Activated CD4-positive, CD25-positive, alpha-beta regulatory T cell treated with anti-CD3 and anti-CD28 coated beads, Interleukin-2, amount 50 U/mL, for 72 hours (primary cell): ENCODE measurements at places on chromosomes 7 and 10.

DNA sequence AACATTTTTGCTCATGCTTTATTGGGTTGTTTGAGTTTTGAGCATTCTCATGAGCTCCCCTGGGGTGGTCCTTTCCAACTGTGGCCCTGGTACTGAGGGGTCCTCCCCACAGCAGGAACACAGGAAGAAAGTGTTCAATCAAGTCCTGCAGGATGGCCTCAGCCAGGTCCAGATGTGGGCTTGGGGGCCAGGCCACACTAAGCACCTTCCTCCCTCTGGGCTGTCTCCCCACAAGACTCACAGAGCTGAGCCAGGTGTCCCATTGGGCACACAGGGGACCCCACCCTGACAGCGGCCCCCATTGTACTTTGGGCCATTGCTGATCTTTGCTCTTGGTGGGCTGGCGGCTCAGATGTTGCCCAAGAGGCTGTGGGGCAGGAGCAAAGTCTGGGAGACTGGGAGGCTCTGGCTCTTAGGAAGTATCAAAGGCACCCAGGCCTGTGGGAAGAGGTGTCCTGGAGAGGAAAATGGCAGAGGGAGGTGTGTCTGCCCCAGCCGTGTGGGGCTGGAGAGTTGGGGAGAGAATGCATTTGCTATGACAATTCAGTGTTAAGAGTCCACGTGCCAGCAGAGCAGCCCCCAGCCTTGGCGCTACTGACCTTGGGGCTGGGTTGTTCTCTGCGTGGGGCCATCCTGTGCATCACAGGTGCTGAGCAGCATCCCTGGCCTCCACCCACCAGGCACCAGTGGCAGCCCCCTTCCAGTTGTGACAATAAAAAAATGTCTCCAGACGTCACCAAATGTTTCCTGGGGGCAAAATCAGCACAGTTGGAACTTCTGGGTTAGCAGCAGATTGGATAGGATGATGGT lies 17.8 kb downstream of the SCART1 start:
- DNase-seq: no peak

- DNase-seq: no peak
Observed at GRCh38 chr7:55526329-55526728, 46.0 kb downstream of the VOPP1 start.

- DNase-seq: no peak
Observed at GRCh38 chr7:46544396-46545008, 623.4 kb upstream of the IGFBP3 start.

- DNase-seq: no peak
Observed at GRCh38 chr7:123724817-123725253, 24.0 kb downstream of the WASL start.

DNA sequence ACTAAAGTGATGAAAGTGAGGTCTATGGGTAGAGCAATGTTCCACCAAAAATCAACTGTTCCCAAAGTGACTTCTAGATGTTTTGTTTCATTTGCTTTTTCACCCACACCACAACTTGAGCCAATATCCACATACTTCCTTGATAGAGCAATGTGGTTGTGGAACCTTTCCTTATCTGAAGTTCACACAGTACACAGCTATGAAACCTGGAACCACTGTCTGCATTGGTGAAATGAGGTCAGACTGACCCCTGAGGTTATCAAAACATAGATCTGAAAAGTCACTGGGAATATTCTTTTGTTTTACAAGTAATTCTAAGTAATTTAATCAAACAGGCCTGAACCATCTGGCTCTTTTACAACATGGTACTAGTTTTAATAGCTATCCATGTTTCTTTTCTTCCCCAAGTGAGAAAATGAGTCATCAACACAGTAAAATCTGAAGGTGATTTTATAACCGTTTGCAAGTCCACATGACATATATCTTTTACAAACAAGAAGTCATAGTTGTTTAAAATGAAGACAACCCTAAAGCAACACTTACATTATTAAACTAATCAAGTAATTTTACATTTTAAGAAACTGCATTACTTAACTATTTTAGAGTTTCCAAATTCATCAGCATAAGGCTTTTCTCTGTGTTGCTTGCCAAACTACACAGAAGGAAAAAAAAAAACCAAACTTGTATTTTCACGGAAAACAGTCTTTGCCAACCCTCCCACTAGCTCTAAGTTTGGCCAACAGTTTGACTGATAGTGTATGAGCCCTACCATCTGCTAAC lies 80.3 kb downstream of the LRRC17 start:
- no peak for DNase-seq

DNA sequence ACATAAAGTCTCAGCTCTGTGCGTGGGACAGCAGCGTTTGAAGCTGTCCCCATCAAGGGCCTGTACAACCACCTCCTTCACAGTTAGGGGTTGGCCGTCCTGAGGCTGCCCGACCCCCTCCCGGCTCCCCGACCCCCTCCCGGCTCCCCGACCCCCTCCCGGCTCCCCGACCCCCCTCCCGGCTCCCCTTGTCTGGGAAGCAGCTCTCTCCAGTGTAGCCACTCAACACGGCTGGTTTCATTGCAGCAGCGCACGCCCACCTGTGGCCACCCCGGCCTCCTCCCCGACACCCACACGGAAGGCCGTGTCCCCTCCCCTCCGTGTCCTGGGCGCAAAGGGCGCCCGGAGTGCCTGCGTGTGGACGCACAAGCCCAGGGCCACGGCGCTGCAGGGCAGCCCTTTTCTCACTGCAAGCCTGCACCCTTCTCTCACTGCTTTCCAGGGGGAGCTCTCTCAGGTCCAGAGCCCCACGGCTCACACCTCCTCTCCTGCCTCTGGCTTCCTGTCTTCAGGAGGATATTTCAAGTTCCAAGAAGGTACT lies 20.9 kb upstream of the FAM20C start:
- no peak for DNase-seq

DNA sequence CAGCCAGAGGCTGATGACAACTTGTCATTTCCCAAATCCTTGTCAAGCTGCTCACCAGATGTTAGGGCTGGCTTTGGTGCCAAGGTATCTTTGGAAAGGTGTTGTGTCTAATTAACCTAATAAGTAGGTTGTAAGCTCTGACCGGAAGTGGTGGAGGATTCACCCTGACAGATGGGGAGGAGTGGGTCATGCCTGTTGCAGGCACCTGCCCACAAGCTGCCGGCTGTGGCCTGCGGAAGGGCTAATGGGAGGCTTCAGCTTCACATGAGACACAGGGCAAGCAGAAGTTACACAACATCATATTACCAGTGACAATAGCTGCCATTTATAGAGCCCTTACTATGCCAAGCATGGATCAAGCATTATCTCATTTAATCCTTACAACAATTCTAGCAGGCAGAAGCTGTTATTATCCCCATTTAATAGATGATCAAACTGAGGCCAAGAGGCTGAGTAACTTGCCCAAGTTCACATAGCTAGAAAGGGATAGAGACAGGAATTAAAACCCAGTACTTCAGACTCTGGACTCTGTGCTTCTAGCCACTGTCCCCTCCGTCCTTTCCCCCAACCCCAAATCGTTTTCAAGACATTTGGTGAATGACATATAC lies 63.1 kb upstream of the DUSP5 start:
- no peak for DNase-seq

DNA sequence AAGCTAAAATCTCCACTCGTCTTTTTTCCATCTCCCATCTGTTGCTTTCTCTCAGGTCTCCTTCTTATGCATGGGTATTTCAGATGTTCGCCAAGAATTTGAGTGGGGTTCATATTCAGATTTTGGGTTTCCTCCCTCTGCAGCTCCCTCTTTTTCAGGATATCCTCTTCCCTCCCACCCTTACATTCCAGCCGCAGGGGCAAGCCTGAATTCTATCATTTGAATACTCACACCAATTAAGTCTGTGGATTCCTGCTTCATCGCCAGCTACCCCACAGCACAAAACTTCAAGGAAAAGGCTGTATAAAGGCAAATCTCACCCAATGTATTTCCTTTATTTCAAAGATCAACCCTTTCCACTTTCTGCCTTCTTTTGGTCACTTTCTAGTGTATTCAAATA lies 41.6 kb upstream of the FOXI2 start:
- no peak for DNase-seq

DNA sequence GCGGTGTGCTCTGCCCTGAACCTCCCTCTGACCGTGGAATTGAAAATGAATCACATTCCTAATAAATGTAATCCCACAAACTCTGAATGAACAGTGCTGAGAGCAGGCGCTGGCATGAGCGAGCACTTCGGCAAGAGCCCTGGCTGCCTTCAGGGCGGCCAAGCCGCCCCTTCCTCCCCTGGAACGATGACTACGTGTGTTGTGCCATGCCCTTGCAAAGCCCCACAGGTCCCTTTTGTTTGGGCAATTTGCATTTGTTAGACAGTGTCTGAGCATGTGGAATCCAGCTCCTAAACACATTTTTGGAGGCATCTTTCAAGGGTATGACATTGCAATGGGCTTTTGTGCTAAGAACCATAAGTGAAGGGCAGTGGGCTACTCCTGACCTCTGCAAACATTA lies 95.6 kb upstream of the MKI67 start:
- DNase-seq: no peak

DNA sequence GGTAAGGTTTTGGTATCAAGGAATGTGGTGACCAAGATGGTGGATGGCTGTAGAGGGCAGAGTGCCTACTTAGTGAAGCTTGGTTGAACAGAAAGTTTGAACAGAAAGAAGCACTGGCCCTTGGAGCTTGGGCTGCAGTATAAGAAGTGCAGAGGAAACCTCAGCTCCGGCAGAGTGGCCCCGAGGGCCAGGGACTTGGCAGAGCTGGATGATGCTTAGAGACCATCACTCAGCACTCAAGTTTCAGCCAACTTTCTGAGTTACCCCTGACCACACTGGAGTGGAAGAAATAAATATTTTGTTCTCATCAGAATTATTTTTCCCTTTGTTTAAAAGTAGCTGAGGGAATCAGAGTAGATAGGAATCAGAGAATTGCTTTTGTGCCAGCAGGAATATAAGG lies 336.7 kb downstream of the C7orf25 start:
- DNase-seq: no peak

DNA sequence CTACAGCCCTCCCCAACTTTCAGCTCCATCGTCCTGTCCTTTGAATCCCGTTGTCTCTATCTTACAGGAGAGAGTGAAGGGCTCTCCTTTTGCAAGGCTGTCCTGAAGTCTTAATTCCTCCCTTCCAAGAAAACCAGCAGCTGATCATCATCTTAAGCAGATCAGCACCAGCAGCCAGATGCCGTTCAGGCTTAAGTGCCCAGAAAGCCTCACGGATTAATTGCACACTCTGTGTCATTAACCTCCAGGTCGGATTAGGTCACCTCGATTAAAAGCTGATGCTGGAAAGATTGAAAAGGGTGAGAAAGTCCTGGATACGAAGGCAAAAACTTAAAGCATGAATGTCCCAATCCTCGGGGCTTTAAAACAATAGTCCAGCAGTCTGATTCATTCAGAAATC lies 24.8 kb upstream of the ADARB2 start:
- DNase-seq: no peak

DNA sequence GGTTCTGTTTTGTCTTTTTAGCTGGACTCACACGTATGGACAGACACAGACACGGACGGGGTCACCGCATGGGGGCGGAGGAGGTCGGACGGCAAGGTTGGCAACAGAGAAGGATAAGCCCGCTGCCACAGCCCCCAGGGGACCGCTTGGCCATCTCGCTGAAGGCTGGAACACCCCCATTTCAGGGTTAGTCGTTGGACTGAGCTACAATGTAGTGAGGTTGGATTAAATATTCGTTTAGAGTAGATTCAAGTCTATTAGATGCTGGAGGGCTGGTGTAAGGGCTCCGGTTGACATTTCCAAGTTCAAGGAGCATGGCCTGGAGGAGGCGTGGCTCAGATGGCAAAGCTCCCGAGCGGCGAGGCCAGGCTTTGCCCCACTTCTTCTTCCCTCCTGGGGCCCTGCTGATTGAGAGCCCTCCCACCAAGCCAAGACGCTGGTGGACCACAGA lies 35.2 kb downstream of the PPIF start:
- DNase-seq: no peak

GRCh38 chr10:7610026-7610425 lies 56.7 kb downstream of the ITIH5 start:
- DNase-seq: no peak

GRCh38 chr10:17872191-17873091 lies 63.3 kb downstream of the MRC1 start:
- no peak for DNase-seq

- DNase-seq: no peak
Observed at GRCh38 chr7:132095111-132095765, 481.0 kb downstream of the PLXNA4 start.

- no peak for DNase-seq
Observed at GRCh38 chr10:21194510-21194993, 297.4 kb upstream of the NEBL start.

GRCh38 chr7:18354108-18355085 lies 141.2 kb upstream of the HDAC9 start:
- DNase-seq: no peak

DNA sequence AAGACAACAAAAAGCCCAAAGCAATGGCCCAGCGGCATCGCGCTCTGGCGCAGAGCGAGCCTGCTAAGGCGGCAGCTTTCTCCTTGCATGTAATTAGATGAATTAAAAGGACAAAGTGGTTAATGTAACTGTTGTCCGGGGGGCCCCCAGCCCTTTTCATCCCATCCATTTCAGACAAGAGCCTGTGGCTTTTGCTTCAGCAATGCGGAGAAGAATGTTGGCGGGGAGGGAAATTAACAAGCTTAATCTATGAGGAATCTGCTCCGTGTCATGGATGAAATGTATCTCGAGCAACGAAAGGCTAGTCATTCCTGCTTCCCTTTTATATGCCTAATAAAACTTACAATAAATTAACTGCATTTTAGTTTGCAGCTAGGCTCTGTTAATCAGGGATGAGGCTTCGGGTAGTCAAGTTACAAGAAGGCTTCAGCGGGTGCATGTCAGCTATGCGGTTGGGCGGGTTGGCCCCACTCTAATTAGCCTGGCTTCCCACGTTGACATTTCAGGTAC lies 203.3 kb downstream of the BUB3 start:
- no peak for DNase-seq

DNA sequence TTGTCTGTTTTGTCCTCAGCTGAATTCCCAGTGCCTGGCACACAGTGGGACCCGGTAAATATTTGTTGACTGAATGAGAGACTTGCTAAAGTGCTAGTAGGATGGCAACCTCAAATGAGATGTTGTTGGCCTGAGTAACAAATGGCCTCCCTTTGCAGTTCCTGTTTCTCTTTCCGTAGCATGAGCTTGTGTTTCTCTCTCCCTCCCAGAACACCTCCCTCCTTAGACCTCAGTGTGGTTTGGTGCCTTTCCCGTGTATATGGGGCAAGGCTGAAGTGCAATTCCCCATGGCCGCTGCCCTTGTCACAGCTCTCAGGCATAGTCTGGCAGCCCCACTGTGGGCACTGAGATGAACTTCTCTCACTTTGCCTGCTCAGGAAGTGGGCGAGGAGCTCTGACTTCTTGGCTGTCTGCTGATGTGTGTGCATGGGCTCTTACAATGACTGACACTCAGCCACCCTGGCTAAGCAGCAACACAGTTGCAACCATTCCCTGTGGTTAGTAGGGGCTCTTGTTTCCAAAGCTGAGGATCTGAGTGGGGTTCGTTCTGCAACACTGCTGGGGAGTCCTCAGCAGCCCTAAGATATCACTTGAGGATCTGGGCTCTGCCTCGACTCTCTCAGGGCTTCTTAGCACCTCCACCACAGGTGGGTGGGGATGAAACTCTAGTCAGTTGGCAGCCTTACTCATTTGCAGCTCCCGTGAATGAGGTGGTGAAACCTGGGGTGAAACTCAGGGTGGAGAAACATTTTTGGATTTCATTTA lies 136.1 kb downstream of the ICA1 start:
- peak; percentile 67 for DNase-seq

GRCh38 chr10:33277135-33277536 lies 57.3 kb downstream of the NRP1 start:
- DNase-seq: no peak
